ENCODE measurements at places on chromosomes 1 and 21.
A peak's percentile ranks its signal among the peaks of the same experiment; 100 is the strongest.

DNA sequence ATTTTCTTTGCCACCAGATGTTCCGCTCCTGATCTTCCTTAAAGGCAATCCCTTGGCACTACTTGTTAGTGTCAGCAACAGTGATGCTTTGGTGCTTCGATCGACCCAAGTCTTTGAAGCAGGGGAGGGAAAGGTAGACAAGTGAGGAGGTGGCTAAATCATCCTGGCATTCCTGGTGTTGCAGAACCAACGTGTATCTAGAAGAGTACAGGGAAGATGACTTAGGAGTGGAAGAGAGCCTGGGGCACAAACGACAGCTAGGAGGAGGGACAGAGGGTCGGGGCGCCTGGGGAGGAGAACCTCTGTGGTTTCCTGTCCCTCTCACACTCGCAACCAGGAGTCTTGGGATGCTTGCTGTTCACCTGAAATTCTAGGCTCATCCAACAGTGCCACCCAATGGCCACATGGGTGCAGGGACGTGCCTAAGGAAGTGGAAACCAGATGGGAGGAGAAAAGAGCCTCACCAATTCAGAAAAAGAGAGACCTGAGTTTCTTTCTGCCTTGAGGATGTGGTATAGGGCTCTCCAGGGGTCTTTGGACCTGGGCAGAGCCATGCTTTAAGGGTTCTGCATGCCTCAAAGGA is 9.5 kb upstream of the KCNA2 start:
- peak; percentile 84 for DNase-seq

DNA sequence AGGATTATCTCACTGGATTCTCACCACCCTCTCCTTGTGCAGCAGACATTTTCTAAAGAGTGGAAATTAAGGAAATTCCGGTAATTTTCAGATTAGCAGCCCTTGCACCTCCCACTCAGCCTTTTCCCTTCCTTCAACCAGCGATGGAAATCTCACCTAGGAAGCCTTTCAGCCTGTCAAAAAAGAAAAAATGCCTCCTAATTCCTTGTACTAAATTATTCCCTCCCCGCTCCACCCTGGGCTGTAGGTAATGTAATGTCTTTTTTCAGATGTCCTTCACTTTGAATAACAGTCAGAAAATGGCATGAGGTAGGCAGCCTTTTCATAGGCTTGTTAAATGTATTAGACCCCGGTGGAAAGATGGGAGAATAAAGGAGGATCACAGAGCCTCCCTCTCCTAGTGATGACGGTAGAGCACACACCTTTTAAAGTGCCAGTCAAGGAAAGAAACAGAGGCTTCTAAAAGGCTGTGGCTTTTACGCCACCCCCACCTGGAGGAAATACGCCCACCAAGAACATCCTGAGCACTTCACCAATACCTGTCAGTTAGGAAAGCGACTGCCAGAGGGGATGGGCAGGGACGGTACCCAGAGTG is 62.8 kb upstream of the NEK2 start:
- no peak for DNase-seq

- DNase-seq, result no peak
Measured at GRCh38 chr21:37866027-37866426, 50.2 kb downstream of the KCNJ6 start.

GRCh38 chr1:221809091-221810029 is 67.5 kb upstream of the DUSP10 start:
- no peak for DNase-seq

- DNase-seq, result peak; percentile 96
Measured at GRCh38 chr1:4083231-4084047, 183.4 kb upstream of the C1orf174 start.

DNA sequence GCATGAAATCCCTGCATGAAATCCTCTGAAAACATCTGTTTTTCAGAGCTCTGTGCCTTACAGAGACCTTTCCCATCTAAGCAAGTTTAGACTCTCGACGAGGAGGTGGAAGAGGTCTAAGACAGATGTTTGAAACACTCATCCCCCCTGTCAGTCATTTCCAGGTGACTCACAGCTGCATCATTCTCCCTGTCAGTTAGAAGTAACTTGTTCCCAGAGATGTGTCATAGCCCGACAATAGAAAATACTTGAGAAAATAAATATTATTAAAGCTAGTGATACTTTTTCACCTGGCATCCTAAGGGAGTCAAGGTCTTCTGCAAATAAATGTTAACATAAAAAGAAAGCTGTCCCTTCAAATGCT is 41.6 kb upstream of the SEC16B start:
- no peak for DNase-seq

DNA sequence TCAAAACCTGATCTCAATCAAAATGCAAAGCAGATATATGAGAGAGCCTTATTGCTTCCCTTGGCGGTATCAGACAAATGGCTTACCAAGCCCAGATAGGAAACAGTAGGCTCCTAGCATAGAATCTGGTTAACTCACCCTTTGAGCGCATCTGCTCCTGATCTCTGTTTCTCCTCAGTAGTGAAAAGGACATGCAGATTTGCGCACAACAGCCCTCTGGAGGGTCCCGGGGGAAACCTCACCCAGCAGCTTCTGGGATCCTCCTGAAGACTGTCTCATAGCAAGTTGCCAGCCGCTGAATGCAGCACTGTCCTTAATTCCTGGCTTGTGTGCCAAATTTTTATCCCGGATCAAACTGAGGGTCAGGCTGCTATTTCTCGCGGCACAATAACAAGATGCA is 192.2 kb downstream of the FASLG start:
- no peak for DNase-seq

DNA sequence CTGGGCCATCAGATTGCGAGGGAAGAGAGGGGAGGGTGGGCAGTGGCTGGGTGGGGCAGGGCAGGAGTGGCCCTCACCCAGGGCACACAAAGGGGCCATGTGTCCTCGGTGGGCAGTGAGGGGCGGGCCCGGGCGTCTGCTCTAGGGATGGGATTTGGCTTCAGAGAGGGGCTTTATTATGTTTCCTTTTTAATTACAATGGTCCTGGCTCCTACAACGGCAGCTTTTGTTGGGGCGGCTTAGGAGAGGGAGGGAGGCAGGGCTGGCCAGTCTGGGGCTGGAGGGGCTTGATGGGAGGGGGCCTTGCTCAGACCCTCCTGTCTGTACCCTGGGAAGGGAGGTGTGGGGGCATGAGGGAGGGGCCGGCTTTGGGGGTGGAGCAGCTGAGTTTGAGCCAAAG is 102.8 kb upstream of the WNT4 start:
- no peak for DNase-seq

GRCh38 chr1:35406103-35406502 is 137.6 kb downstream of the ZMYM4 start:
- DNase-seq, result no peak

- no peak for DNase-seq
Measured at GRCh38 chr21:46023555-46023954, 42.0 kb downstream of the COL6A1 start.

DNA sequence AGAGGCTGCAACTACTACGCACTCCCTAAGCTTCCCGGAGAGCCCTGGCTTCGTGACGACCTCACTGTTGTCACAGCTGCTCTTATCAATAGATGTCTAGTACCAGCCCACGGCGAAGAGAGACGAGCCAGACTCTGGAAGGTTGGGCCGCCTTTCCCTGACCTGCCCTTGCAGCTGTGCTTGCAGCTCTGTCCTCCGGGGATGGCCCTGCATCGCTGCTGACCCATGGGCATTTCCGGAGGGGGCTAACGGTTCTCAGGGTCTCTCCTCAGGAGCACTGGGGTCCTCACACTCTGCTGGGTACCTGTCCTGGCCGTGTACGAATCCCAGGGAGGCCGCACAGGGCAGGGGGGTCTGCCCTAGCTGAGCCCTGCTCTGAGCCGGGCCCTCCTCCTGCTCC is 93.8 kb upstream of the COL6A1 start:
- DNase-seq, result no peak

- no peak for DNase-seq
Measured at GRCh38 chr21:35484851-35485250, 435.7 kb upstream of the RUNX1 start.

- DNase-seq, result no peak
Measured at GRCh38 chr21:45467221-45467779, 62.3 kb downstream of the COL18A1 start.

GRCh38 chr1:22816067-22816775 is 105.6 kb downstream of the EPHB2 start:
- no peak for DNase-seq

DNA sequence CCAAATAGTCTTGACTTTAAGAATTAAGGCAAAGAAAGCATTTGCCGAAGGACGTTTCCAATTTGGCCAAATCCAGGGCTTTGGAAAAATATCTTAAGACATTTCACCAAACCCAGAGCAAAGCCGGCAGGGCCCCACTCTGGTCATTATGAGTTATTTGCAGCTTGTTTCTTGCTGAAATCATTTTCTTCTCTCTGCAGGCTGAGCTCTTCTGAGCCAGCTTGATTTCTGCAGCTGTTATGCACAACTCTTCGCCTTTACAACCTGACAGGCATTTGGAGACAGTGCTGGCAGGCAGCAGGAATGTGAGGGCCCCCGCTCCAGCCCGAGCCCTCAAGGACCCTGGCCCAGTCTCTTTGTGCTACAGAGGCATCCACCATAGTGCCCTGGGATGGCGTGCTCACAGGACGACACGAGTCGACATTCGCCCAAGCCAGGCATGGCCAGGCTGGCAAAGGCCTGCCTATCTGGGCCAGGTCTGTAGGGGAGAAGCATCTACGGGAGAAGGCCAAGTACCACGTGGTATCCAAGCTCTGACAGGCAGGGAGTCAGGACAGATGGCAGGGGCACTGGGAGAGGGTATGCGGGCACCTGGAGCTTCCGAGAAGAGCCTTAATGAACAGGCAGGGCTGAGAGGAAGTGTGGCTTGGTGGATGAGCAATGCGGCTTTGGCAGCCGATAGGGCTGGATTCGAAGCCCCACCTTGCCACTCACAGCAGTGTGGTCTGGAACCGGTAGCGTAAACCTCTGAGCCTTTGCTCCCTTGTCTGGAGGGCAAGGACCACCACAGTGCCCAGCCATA is 32.3 kb downstream of the SYF2 start:
- DNase-seq, result no peak

- no peak for DNase-seq
Measured at GRCh38 chr1:81407000-81407821, 393.5 kb upstream of the ADGRL2 start.

- no peak for DNase-seq
Measured at GRCh38 chr1:199847021-199847420, 180.5 kb upstream of the NR5A2 start.

DNA sequence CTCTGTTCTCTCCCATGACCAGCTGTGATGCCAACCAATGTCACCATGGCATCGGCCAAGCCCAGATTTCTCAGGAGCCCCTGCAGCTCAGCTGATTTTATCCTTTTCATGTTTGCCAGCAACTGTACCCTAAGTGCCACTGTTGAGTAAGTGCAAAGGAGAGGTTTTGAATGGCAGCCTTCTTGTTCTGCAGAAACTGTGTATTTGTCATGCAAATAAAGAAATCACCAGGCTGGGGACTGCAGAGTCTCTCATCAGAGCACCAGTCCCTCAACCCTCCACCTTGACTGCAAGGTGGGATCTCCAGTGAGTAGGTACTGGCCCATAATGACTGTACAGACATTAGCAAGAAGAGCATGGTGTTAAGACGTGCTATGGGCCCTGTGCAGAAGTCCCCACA is 26.6 kb downstream of the C8B start:
- DNase-seq, result no peak

GRCh38 chr1:198161718-198162090 is 4.9 kb downstream of the NEK7 start:
- no peak for DNase-seq

DNA sequence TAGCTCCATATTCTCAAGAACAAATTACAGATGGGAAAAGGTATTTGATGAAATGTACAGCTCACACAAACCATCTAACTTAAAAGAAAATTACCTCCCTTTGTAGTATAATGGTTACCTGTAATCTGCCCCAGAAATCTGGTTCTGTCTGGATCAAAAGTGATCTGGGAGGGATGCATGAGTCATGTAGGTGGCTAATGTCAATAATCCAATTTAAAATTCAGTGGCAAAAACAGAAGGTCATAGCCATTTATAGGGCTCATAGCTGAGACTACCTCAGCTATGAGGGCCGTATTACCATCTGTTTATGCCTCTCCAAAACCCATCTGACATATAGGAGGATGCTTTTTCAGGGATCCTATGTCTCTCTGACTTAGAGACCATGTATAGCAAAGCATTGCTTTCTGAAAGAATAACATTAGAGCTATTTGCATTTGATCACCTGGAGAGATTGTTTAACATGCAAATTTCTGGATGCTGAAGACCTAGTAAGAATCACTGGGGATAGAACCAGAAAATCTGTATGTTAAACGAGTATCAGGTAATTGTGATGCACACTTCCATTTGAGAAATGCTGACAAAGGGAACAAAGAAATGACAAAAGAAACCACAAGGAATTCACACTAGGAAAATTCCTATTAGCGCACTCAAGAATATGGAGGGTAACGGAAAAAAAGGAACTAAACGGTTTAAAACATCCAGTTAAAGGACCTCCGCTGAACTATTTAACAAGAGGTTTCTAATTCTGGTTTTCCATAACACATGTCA is 17.6 kb downstream of the PAXBP1 start:
- no peak for DNase-seq

GRCh38 chr1:31576201-31576669 is at the start of gene TINAGL1:
TINAGL1 (plus strand) TSS chr1:31576515; CDS start chr1:31577149, 634 bp downstream.
- no peak for DNase-seq

- peak; percentile 84 for DNase-seq
Measured at GRCh38 chr1:200670242-200671118, 773 bp upstream of the DDX59 start.

- no peak for DNase-seq
Measured at GRCh38 chr1:101310506-101310905, 73.7 kb downstream of the S1PR1 start.

DNA sequence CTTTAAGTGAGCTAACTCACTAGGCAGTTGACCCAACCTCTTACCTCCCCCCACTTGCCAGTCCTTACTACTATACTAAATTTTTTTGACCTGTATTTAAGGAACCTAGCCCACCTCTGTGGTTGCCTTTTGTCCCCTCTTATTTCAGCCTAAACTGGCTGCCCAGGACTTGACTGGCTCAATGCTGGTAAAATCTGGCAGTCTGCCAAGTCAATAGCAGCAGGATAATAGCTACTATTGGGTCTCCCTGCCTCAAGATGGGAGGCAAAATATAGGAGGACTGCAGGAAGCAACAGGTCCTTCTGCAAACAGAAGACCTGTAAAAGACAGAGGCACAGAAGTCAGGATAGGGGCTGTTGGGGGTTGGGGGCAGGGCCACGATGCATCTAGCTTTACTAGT is 144.2 kb upstream of the POGK start:
- DNase-seq, result no peak

- no peak for DNase-seq
Measured at GRCh38 chr21:17640821-17641220, 28.1 kb upstream of the BTG3 start.

DNA sequence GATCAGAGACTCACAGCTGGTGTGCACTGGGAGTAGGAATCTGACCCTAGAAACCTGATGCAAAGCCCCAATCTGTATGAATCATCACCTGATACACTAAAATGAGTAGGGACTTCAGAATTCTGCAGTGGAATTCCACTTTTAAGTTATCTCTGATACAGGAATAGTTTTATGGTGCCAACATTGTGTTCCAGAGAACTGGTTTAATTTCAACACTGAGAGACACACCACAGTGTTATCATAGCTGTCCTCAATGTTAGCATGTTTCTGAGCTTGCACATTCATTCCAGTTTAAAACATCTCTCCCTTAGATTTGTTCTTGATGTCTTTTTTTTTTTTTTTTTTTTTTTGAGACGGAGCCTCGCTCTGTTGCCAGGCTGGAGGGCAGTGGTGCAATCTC is 7.1 kb downstream of the UTS2 start:
- no peak for DNase-seq

GRCh38 chr21:10272216-10272615 is 249.2 kb upstream of the TPTE start:
- DNase-seq, result no peak

GRCh38 chr1:19504796-19505692 is 19.7 kb upstream of the CAPZB start:
- DNase-seq, result no peak
